Psoas muscle (tissue), 8 donors: ENCODE measurements at places on chromosomes 12 and 14. TPM values are rescaled to one million over a fixed set of nuclear protein-coding genes. Genes with fewer than 3 reads are reported as not detected.

GRCh38 chr12:121494093-121494787 is 86.6 kb downstream of the KDM2B start:
- peak; percentile 63 for DNase-seq

GRCh38 chr12:106956048-106956578 is 406 bp downstream of the TMEM263 start:
- DNase-seq = peak; percentile 74

DNA sequence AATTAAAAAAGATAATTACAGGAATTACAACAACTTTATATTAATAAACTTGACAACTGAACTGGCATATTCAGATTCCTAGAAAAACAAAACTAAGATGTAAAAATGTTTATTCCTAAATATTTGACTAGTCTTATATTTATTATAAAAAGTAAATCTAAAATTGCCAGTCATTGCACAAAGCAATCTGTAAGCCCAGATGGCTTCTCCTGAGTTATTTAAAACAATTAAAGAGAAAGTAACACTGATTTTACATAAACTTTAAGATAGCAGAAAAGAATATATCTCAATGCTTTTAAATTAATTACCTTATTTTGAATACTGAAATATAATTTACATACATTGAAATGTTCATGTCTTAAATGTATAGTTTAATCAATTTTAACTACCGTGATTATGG is 434.1 kb upstream of the RPL10L start:
- no peak for DNase-seq

Gene BMP4
- 2.5 TPM for total RNA-seq

DNA sequence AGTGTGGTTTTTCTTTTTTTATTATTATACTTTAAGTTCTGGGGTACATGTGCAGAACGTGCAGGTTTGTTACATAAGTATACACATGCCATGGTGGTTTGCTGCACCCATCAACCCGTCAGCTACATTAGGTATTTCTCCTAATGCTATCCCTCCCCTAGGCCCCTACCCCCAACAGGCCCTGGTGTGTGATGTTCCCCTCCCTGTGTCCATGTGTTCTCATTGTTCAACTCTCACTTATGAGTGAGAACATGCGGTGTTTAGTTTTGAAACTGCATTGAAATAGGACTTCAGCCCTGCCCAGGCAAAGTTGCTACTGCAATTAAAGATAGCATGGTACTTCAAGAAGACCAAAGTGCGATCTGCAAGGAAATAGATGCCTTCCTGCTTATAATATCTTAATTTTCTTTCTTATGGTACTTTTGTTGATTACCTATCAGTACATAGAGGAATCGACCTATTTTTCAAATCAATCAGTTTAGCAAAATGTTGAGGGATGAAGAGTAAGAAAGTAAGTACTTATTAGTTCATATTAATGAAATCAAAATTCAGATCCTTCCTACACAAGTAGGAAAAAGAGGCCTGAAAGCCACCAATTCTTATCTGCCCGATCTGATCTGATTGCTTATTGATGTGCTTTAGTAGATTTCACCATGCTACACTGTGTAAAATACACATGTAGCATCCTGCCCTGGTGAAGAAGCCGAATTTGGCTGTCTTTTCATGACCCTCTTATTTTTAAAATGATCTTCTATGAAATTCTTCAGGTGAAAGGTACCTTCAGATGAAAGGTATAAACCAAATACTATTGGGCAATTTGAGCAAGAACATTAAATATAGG is 1.6 kb downstream of the LTA4H start:
- DNase-seq = no peak

DNA sequence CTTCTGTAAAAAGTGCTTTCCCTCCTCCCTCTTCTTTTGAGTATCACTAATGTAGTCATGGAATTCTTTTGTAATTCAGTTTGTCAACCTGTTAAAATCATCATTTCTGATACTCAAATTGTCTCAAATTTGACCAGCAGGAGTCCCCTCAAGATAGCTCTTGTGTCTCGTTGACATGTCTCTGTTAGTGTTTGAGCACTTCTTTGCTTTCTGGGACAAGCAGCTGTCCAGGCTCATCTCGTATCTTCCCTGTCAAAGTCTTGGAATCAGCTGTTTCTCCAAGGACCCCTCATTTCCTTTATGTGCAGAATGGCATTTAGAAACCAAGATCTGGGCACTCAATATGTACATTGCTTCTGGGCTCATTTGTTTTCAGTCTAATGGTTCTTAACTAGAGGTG is 10.7 kb downstream of the CIPC start:
- no peak for DNase-seq
